ENCODE measurements at places on chromosomes 4 and X. TPM values are rescaled to one million over a fixed set of nuclear protein-coding genes. Genes with fewer than 3 reads are reported as not detected.

The MBTPS2 gene
- 6.9 TPM for total RNA-seq

The JCHAIN gene
- total RNA-seq, result 1.8 TPM

The KCNE5 gene
- total RNA-seq, result not detected

The PITX2 gene
- 25.4 TPM for total RNA-seq

The RPA4 gene
- not detected for total RNA-seq

The CXCL11 gene
- not detected for total RNA-seq

The NUDT11 gene
- 0.75 TPM for total RNA-seq

The RGS12 gene
- 7.0 TPM for total RNA-seq

The F9 gene
- not detected for total RNA-seq

The PCYT1B gene
- total RNA-seq, result 6.4 TPM

The SPANXB1 gene
- not detected for total RNA-seq

The PACRGL gene
- 13.7 TPM for total RNA-seq

The SH2D1A gene
- total RNA-seq, result not detected

The ABCD1 gene
- total RNA-seq, result 18.0 TPM

The INPP4B gene
- 14.8 TPM for total RNA-seq

The UBA1 gene
- 136 TPM for total RNA-seq

The TLR2 gene
- total RNA-seq, result 18.8 TPM

The BRS3 gene
- total RNA-seq, result not detected

The RBM3 gene
- 62.1 TPM for total RNA-seq

The IL1RAPL1 gene
- 1.2 TPM for total RNA-seq

The CHRDL1 gene
- 13.3 TPM for total RNA-seq

The ZFYVE28 gene
- total RNA-seq, result 3.4 TPM

The GIMD1 gene
- total RNA-seq, result not detected

The HPRT1 gene
- 9.6 TPM for total RNA-seq

The MAMLD1 gene
- 3.3 TPM for total RNA-seq

The TMEM35A gene
- total RNA-seq, result not detected

The PABPC1L2A gene
- total RNA-seq, result not detected

The USP53 gene
- 62.9 TPM for total RNA-seq

The PDZD4 gene
- total RNA-seq, result 7.1 TPM

The ESX1 gene
- not detected for total RNA-seq

The KIAA1210 gene
- not detected for total RNA-seq

The SYTL5 gene
- total RNA-seq, result not detected

The HELT gene
- total RNA-seq, result not detected
